GM23338 (cell line): ENCODE measurements at places on chromosomes 7 and 10. TPM values are rescaled to one million over a fixed set of nuclear protein-coding genes. Genes with fewer than 3 reads are reported as not detected.

The LGI1 gene
- 0.28 and 0.31 TPM in 2 replicates for polyA plus RNA-seq

The FBXL13 gene
- polyA plus RNA-seq = 1.2 and 1.3 TPM in 2 replicates

The ACBD7 gene
- 1.2 and 2.8 TPM in 2 replicates for polyA plus RNA-seq

The SLC18A3 gene
- 0.09 and 0.16 TPM in 2 replicates for polyA plus RNA-seq

The DCLRE1C gene
- 21.4 and 30.2 TPM in 2 replicates for polyA plus RNA-seq

The PPP1R3A gene
- not detected in 2 replicates for polyA plus RNA-seq

The PTF1A gene
- polyA plus RNA-seq = not detected in 2 replicates

The AUTS2 gene
- polyA plus RNA-seq = 32.0 and 36.6 TPM in 2 replicates

The PSD gene
- 1.9 and 2.7 TPM in 2 replicates for polyA plus RNA-seq

The ARHGAP22 gene
- polyA plus RNA-seq = 4.8 and 5.5 TPM in 2 replicates

The TMEM139 gene
- 1.7 and 3.3 TPM in 2 replicates for polyA plus RNA-seq

The HHEX gene
- 0.99 and 2.0 TPM in 2 replicates for polyA plus RNA-seq

The ANKRD22 gene
- polyA plus RNA-seq = not detected in 2 replicates

The ALKBH4 gene
- polyA plus RNA-seq = 17.7 and 20.0 TPM in 2 replicates

The TAS2R3 gene
- polyA plus RNA-seq = not detected in 2 replicates

The SPDYE5 gene
- 1.2 and 1.8 TPM in 2 replicates for polyA plus RNA-seq
